ENCODE measurements at places on chromosomes 12 and 14.

DNA sequence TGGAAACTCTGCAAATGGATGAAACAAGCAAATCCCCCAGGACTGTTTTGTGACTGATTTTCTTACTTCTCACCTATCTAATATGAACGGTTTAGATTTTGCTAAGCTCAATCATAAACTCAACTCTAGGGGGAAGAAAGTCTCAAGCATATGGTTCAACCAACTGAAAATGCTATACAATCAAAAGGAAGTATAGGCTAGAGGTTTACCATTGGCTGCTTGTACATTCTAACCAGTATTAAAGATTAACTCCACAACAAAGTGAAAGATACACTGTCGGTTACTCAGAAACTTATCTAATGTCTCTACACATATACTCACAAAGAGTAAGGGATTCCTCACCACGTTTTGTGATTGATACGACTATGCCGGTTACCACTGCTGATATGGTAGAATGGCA is 281.8 kb upstream of the SOX5 start:
- no peak for DNase-seq

GRCh38 chr14:81427348-81428058 is 27.4 kb upstream of the STON2 start:
- DNase-seq, result no peak

DNA sequence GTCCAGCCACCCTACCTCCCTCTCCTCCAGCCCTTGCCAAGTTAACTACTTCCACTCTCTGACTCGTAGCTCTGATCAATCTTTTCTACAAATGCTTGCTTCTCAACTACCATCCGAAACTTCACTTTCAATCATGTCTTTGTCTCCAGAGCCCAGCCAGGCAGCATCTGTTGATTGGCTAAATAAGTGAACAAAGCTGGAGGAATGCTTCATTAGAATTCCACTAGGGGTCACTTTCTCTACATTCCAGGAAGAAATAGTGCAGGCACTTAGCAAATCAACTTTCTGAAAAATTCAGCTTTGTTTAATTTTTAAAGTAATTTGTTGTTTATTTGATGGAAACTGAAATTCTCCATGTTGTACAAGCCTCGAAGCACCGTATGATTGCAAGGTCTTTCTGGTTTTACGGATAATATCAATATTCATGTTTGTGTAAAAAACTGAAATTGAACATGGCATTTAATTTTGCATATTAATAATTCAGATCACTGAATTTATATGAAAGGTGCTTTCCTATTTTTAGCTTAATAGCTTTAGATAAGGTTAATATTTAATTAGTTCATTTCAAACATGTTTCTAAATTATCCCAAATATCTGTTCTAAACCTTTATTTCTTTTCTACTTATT is 32.4 kb upstream of the HELB start:
- DNase-seq, result peak; percentile 46

GRCh38 chr12:91662021-91662420 is 479.4 kb upstream of the DCN start:
- DNase-seq, result peak; percentile 79

- peak; percentile 66 for DNase-seq
Observed at GRCh38 chr12:42180990-42181596, 36.4 kb upstream of the GXYLT1 start.

DNA sequence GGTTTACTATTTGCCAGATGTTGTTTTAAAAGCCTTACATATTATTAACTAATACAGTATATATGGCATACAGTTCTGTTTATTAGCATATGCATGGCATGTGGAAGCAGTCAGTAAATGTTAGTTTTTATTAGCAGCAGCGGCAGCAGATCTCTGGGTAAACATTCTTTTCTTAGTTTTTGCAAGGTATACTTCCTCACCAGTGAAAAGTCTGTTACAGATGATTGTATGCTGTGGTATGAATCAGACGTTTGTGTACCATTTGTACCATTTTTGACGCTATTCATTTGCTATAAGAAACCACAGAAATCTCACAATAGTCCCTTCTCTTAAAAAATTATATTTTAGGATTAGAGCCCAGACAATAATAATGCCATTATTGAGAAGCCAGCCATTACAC is 17.8 kb downstream of the STK38L start:
- peak; percentile 62 for DNase-seq

DNA sequence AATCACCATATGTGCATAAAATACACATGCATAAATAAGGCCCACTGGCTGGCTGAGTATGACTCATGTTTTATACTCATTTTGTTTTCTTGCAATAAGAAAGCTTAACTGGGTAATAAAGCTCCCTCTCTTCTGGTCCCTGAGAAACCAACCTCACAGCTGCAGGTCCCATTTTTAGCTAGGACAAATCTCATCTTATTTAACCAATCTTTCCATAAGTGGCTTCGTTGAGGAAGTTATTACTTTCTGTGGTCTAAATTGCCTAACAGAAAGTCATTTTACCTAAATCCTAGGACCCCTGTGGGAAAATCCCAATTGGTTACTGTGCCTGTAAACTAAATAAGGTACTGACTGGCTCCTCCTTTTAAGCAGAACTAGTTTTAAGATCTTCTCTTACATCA is 232.8 kb upstream of the FBXO33 start:
- no peak for DNase-seq

DNA sequence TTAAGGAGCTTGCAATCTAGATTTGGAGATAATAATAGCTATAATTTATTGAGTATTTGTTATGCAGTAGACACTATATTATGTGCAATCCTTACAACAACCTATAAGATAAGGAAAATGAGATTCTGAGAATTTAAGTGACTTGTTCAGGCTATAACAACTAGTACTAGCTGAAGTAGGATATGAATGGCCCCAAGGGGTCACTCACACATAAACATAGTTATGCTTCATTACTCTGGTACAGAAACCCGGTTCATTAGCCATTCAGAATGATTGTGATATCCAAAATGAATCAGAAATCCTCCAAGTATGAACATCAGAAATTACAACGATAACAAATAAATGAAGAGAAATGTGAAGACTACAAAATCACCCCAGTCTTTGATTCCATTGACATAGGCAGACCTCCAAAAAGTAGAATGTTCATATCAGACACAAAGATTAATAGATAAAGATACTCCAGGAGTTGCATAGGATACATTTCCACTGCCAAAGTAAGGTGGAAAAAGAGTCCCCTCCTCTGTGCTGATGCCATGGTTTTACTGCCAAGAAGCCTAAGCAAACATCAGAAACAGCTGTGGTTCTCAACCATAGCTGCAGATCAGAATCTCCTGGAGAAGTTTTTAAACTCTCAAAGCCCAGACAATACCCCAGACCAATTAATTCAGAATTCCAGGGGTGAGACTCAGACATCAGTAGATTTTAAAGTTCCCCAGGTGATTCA is 8.6 kb upstream of the NID2 start:
- no peak for DNase-seq

DNA sequence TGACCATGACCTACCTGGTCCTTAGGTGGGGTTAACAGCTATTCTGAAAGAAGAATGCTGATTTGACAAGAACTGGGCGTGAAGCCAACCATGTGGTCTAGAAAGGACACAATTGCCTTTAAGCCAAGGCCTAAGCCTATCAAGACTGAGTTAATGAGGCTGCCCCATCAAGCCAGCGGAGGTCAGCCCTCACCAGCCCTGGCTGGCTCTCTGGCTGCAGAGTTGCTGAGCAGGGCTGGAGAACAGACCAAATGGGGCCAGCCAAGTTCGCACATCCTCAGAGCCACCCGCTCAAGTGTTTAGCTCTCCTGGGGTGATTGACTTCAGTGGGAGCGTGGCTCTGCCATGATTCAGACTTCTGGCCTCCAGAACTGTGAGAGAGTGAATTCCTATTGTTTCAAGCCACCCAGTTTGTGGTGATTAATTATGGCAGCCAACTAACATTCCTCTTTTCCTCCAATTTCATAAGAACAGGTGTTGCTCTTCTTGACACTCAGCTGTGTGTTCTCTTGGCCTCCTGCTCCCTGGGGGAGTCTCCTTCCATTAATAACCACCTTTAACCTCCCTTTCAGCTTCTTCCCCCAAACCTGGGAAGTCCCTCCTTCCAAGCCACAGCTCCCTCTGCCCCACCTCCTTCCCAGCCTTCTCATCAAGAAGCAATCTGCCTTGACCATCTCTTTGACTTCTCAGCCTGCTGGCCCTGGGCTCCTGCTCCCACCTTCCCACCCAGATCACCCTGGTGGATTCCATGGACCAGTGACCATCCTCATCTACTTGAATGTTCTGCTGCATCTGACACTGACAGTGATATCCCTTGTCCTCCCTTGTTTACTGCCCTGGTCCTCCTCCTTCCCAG is 5.3 kb upstream of the SERPINA5 start:
- no peak for DNase-seq

DNA sequence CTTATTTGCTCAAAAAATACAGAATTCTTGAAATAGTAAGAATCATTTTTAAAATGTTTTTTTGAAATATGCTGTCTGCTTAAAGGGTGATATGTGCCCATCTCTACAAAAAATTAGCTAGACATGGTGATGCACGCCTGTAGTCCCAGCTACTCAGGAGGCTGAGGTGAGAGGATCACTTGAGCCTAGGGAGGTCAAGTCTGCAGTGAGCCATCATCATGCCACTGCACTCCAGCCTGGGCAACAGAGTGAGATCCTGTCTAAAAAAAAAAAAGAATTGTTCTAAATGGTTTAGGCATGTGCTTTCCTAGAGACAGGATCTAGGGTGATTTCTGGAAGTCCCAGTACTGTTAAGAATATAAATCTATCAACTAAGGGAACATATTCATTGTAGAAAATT is 75.6 kb upstream of the HECTD1 start:
- no peak for DNase-seq

GRCh38 chr12:31224768-31225448 is 101.0 kb downstream of the SINHCAF start:
- DNase-seq, result no peak

DNA sequence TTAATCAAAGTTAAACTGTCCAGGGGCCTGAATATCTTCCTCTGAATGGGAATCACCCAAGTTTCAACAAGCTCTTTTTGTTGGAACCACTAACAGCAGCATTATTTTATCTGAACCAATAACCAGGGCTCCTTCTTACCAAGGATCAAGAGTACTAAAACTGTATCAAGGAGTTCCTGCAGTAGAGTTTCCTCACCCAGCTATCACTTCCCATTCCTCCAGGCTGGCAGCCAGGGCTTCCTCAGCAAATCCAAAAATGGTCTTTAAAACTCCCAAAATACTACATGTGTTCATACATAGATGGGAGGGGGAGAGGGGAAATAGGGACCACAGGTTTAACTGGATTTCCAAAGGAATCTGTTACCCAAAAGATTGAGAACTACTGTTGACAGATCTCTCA is 10.5 kb downstream of the FMNL3 start:
- DNase-seq, result no peak

DNA sequence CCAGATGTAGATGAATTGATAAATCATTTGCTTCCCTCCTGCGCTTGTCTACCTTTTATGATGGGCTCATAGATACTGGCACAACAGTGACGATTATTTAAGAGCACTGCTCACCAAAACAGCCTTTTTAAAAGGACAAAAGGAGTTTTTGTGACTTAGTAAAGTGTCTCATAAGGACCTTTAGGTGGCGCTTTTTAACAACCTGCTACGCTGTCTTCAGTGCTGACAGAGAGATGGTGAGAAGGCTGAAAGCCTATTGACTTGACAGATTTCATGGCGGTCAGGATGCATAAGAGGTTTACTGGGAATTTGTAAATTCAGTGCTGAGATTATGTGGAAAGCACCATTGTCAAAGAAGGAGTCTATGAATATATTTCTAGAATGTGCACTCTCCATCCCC is 87.6 kb downstream of the SLC15A5 start:
- DNase-seq, result peak; percentile 46

DNA sequence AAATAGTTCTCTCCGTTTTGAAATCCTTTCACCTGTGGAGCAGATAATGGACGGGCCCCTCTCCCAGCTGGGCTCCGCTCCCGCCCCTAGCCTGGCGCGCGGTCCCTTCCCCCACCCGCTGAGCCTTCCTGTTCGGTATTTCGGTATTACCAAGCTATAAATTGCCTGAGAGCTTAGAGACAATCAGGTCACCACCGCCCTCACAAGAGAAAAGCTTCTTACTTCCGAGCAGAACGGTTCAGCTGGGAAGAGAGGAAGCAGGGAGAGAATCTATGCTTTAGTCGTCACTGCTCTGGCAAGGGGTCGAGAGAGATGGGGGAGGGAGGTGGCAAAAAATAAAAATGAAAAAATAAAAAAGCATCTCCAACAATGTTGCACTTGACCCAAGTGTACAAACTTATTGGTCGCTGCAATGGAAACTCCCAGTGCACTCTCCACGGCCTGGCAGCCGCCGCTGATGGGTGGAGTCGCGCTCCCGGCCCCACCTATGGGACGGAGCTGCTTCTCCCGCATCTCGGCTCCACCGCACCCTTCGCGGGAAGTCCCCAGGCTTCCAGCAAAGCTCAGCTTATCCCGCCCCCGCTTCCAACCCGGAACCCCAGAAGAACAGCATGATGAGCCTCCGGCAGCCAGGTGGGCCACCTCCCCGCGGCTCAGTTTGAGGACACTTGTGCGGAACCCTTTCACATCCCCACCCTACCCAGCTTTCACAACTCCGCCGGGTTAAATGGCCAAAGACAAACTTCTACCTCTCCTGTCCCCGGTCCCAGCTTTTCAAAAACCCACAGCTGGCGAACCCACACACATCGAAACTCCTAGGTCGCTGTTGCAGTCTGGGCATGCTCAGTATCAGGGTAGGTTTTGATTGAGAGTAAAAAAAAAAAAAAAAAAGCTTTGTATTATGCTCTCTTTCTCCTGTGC is 832 bp upstream of the SYT1 start:
- peak; percentile 22 for DNase-seq

DNA sequence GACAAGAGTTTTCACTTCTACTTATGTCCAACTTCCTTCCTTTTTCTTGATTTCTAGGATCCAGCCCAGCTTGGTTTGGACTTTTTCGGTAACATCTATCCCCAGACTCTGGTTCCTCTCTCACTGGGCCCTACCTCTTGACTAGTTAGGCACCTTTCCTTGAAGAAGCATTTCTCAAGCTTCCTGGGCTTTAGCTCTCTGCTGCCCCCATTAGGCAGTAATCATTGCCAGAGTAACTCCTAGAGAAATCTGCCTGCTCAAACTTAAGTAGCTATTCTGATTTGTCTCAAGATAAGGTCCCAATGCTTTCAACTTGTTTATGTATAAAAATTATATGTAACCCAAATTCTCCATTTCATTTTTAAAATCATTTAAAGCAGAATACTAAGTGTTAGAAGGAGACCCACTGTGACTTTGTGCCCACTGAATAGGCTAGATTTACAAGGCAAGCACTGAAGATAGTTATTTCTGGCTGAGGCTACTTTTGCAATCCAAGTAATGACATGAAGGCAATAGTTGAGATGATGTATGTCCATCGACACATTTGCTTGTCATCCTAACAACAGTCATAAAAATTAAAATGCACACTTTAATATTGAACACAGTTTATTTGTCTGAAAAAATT is 275.0 kb upstream of the G2E3 start:
- DNase-seq, result peak; percentile 48

- no peak for DNase-seq
Observed at GRCh38 chr12:90062799-90063198, 354.2 kb upstream of the ATP2B1 start.
